ENCODE measurements at places on chromosomes 16 and 17.

DNA sequence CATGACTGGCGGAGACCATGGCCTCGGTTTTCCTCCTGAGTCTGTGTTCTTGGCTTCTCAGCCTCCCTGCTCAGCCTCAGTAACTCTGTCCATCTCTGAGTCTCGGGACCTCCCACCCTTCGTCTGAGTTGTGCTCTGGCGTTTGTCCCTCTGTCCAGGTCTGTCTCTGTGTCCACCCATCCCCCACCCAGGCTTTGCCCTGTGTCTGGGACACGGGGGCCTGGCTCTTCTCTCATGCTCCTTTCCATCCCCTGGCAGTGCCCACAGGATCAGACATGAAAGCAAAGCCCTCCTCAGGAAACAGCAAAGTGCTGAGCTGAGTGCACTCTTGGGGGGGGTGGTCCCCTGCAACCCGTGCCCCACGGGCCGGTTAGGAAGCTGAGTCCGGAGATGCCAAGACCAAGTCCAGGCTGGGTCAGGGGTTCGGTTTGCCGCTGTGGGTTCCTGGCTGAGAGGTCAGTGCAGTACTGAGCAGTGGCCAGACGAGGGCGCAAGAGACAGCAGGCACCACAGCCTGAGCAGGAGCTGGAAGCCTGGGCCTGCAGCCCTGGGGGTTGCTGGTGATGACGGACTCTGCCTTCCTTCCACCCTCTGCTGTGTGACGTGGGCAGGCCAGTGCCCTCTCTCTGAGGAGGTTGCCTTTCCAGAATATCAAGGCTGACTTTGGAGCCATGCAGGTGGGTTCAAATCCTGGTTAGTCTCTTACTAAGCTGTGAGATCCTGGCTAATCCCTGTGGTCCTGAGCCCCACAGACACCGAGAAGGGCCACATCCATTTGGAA, 2.5 kb downstream of the P2RX1 start:
- peak; percentile 89 for DNase-seq

DNA sequence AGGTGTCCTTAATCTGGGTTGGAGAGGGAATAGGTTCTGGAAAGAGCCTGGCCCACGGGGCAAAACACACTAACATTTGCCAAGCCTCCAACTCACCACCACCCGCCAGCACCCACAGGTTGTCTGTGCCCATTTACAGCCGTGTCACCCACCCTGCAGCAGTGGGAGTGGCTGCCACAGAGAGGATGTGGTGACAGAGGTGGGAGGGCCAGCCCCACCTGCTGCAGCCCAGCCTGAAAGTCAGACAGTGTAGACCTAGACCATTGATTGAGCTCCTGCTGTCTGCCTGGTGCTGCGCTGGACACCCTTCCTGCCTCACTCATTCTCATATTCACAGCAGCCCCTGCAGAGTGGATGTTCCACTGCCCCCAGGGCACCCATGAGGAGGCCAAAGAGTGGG, 44.7 kb downstream of the IL21R start:
- DNase-seq: peak; percentile 67

- no peak for DNase-seq
These were observed 4.0 kb upstream of the ZFHX3 start for GRCh38 chr16:73051961-73052360.

GRCh38 chr17:67343237-67343636, 23.1 kb downstream of the PSMD12 start:
- DNase-seq: no peak

- DNase-seq: no peak
These were observed 75.3 kb upstream of the RPH3AL start for GRCh38 chr17:427891-428290.

GRCh38 chr16:26391833-26392232, 674.9 kb upstream of the C16orf82 start:
- DNase-seq: no peak

- DNase-seq: no peak
These were observed 42.9 kb upstream of the C16orf78 start for GRCh38 chr16:49330562-49331201.

DNA sequence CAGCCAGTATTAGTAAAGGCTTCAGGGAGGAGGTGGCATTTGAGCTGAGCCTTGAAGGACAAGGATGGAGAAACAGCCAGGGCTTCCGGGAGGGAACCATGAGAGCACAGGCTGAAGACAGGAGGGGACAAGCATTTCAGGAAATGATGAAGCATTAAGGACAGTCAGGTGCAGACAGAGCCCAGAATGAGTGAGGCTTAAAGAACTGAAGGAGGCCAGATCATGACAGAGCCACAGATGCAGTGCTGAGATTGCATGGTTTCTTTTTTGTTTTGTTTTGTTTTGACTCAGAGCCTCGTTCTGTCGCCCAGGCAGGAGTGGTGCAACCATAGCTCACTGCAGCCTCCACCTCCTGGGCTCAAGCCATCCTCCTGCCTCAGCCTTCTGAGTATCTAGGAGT, 211.5 kb downstream of the SOX9 start:
- DNase-seq: no peak

- no peak for DNase-seq
These were observed 193.9 kb downstream of the ZNF18 start for GRCh38 chr17:11803231-11803969.

- DNase-seq: no peak
These were observed 350.6 kb downstream of the CDH11 start for GRCh38 chr16:64771273-64771672.

- DNase-seq: no peak
These were observed 14.7 kb upstream of the MYH2 start for GRCh38 chr17:10563991-10564660.

- no peak for DNase-seq
These were observed 34.6 kb upstream of the AKTIP start for GRCh38 chr16:53537626-53538025.

DNA sequence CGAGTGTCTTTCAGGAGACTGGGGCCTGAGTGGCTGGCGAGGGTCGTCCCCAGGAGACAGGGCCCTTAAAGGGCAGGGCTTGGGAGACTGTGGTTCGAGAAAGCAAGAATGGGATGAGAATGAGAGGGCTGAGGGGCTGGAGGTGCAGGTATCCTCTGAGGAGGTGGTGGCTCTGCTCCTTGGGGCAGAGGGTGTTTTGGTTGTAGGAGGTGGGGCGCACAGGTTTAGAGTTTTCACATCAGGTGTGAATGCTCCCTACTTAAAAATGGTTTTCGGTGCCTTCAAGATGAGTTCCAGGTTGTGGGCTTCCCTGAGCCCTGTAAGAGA, 430 bp downstream of the BCAS3 start:
- no peak for DNase-seq

DNA sequence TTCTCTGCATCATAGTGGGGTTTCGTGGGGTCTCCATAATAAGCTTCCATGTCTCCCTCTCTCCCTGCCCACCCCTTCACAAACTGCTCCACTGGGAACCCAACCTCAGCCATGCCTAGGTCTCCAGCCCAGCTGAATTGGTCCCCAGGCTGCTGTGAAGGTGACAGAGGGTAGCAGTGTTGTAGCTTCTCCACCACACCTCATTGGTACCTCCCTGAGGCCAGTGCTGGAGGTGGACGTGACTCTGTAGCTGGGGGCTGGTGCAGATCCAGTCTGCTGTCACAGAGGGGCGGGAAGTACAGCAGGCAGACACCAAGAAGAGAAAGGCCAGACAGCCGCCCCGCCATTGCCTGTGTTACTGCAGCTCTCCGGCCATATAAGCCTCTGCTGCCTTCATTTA, 82.1 kb downstream of the OR1D5 start:
- DNase-seq: no peak

DNA sequence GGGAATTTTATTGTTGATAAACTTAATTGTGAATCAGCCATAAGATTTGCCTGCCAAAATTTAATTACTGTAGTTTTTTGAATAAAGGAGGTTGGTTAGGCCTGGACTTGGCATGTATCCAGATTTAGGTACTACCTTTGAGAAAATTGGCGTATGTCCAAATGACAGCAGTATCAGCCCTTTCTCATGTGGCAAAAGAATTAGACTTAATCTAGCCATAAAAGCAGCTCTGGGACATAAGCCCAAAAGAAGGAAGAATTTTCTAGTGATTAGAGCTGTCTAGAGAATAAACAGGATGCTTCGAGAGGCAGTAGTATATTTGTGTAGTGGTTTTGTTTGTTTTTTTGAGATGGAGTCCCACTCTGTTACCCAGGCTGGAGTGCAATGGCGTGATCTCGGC, 27.7 kb downstream of the PPM1E start:
- no peak for DNase-seq

GRCh38 chr16:72752004-72752695, 295.8 kb downstream of the ZFHX3 start:
- DNase-seq: no peak

DNA sequence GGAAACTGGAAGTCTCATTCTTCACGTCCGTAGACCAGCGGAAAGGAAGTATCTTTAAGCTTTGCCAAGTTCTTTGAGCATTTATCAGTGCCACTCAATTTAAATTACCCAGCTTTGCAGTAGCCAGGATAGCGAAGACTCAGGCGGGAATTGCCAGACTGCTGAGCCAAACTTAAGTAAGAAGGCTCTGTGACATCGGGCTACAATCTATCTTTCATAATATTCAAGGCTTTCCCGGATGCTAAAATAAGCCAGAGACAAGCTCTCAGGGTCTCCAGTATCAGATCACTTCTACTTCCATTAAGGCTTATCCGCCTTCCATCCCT, 436 bp upstream of the BRIP1 start:
- no peak for DNase-seq

DNA sequence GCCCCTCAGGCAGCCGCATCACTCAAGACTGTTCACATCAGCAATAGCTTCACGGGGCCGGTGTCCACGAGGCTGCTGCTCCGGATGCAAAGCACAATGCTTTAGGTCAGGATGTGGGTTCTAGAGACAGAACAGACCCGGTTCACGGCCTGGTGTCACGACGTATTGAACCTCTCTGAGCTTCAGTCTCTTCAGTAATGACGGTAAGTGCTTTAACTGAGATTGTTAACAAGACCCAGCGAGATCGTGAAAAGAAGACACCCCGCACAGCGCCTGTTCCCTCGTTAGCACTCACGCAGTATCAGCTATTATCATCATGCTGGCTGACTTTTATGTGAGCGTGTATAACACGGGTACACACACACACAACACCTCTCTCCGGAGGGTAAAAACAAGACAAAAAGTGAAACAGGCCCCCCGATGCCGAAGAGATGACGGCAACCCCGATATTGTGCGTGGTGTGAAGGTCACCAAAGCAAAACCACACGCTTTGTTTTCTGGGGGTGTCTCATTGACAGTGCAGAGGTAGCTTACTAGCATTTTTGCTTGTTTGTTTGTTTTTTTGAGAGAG, 21.4 kb upstream of the ABR start:
- peak; percentile 66 for DNase-seq

DNA sequence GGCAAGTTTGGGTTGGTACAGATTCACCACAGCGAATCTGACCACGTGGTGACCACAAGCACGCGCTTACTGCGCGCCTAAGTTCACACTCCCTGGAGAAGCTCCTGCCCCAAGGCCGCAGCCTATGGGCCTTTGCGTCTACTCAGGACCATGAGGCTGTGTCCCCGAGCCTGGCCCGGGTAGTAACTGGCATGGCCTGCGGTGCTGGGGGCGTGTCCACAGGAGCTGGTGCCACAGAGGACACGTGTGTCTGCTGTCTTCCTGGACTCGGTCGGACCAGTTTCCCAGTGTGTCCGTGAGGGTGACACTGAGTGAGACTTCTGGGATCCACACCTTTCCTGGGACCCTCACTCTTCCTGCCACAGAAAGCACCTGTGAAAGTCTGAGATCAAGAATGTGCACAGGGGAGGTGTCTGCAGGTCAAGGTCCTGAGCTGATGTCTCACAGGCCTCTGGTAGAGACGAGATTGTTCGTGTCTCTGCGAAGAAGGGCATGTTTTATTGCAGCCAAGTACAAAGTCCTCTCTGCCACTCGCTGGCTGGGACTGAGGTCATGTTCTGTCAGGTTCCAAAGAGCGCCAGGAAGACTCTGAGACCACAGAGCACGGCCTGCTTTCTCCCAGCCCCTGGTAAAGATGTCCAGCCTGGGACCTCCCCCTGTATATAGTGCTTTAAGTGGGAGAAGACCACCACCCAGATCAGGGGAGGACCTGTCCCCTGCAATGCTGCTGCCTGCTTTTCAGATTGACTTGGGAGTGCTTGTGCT, 25.2 kb upstream of the CAPN15 start:
- DNase-seq: no peak

DNA sequence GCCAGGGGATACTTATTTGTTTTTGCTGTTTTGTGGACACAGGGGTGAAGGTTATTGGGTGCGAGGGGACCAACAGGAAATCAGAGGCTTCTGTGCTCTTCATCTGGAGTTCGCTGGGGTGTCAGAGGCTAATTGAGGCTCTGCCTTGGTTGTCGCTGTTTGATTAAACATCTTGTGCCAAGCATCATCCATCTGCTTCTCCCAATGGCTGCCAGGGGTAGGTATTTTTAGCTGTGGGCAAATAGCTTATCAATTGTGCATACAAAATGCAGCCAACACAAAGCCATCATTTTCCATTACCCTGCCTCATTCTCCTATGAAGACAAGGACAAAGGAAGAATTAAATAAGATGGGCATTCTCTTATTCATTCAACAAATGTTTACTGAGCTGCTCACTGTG, 27.8 kb downstream of the GPR139 start:
- no peak for DNase-seq

- no peak for DNase-seq
These were observed 239.9 kb upstream of the TNRC6C start for GRCh38 chr17:77718669-77718961.

GRCh38 chr16:25126820-25127232, 15.3 kb downstream of the LCMT1 start:
- peak; percentile 53 for DNase-seq

DNA sequence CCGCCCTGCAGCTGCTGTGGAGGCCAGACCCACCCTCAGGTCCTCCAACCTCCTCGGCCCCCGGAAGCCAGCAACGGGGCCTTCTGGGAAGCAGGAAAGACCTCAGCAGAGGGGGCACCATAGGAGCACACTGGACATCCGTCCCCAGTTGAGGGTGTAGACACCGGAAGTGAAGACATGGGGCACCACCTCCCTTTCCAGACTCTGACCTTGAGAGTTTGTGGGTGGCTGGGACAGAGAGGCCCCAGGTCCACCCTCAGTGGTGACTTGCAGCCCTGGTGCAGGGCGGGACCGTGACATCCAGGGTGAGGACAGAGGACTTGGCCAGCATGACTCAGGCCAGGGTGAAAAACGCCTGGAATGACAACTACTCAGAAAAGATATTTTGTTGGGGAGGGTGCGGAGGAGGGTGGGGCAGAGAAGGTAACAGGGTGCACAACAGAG, 19.9 kb downstream of the CEP295NL start:
- no peak for DNase-seq

DNA sequence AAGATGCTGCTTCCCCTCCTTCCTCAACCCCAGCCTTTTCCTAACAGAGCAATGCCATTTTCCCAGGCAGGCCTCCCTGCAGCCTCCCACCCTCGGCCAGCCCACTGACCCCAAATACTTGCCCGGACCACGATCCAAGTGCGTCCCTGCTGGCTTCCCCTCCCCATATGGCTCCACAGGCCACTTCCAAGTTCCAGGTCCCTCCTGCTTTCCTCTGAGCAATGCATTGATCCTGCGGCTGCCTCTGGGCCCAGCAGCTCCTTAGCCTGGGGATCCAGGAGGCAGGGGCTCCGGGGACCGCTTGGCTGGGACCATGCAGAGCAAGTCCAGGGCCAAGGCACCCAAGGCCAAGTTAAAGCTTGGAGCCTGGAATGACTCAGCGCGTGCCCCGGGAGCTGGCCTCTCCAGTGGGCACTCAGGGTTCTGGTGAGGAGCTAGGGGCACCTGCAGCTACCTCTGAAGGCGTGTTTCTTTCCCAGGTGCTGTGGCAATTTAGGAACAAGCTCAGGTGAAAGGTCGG, 51.9 kb upstream of the ENPP7 start:
- no peak for DNase-seq

GRCh38 chr16:67336648-67337047, 10.0 kb downstream of the LRRC36 start:
- DNase-seq: no peak

All from activated T-cell treated with anti-CD3 and anti-CD28 coated beads, Interleukin-2, amount 50 U/mL, for 24 hours (primary cell).